ENCODE measurements at places on chromosomes 7 and 10.

GRCh38 chr7:5470816-5471215 lies 47.2 kb upstream of the TNRC18 start:
- no peak for DNase-seq

GRCh38 chr7:152366662-152367061 lies 69.1 kb downstream of the KMT2C start:
- peak; percentile 18 for DNase-seq

DNA sequence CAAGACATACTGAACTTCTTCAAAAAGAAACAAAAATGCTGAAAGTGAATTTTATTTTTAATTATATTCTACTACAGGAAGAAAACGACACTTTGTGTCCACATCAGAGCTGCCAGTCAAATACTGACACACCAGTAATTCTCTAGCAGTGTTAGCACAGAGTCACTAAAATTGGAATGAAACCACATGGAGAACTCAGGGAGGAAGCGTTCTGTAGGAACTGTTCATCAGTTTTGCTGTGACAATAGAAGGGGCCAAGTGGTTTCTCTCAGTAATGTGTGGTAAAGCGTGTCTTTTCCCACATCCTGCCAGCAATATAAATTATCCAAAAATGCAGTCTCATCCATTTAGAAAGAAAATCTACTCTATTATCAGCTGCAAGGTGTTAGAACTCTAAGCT lies 683.3 kb downstream of the GRM8 start:
- no peak for DNase-seq

GRCh38 chr7:54550471-54550870 lies 8.3 kb downstream of the VSTM2A start:
- DNase-seq: no peak

DNA sequence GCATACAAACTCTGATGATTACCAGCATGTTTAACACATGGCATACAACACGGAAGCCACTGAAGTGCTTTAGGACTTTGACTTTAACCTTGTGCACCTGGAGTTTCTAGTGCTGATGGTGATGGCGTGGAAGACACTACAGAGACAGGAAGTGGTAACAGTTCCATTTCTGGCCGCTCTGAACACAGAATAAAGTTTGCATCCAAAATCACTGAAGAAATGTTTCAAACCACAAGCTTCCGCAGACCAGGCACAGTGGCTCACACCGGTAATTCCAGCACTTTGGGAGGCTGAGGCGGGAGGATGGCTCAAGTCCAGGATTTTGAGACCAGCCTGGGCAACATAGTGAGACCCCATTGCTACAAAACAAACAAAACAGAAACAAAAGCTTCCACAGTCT lies 40.3 kb upstream of the TNPO3 start:
- no peak for DNase-seq

- no peak for DNase-seq
Observed at GRCh38 chr7:107712025-107712424, 31.9 kb upstream of the CBLL1 start.

DNA sequence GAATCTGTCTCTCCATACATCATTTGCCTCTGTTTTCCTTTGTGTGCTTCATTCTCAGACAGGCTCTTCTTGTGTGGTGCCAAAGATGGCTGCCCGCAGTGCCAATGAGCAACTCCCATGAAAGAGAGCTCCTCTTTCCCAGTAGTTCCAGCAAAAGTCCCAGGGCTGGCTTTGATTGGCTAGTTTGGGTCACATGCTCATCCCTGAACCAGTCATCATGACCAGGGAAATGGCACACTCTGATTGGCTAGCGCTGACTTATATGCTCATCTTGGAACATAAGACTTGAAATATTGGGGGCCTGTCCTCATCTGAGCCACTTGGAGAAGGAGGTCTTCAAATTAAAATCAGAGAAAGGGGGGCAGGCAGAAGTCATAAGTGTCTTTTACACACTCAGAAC lies 112.7 kb downstream of the CDH23 start:
- no peak for DNase-seq

DNA sequence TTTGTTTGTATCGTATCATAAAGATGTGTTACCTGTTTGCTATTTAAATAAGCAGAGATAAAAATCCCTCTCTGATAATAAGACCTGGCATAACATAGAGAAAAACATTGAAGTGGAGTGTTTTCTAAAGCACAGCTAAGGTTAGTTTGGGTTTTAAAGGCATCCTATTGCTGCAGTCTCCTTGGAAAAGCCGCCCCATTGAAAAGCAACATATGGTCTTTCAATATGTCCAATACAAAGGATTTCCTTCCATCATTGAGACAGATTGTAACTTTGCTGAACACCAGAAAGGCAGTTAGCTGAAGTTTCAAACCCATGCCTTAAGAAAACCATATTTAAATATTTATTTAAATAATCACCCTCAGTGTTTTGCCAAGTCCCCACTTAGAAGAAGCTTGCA lies 898.5 kb upstream of the KCND2 start:
- DNase-seq: no peak

DNA sequence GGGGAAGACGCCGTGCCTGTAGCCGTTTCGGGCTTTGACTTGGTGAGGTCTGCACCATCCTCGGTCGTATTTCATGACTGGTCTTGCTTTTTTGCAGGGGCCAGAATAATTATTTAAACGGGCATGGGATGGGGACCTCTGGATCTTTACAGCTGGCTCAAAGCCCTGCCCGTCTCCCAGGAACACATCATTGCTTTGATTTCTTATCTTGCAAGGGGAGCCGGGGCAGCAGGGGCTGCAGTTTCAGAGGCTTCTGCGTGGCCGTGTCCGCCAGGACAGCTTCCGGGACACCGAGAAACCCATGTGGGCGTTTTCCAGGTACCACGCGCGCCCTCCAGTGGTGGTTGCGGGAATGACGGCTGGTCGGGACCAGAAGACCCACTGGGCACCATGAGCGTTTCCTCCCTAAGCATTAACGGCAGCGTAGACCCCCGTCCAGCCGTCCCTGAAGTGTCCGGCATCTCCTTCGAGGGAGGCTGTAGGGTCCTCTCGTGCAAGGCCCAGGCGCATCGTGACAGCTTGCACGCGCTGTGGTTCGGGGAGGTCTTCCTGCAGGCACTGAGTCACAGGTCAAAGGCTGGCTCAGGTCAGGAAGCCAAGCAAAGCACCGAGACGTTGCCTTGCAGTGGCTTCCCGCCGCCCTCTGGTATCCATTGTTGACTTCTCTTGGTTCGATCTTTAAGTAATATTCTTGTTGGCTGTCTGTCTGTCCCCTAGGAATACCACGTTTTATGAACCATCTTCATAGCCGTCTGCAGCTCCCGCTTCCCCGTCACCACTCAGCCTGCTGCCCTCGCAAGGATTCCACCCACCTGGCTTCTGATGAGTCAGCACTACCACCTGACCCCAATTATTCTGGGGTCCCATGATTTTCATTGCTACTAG lies 16.2 kb upstream of the ZFAND2A start:
- DNase-seq: peak; percentile 70

- peak; percentile 84 for DNase-seq
Observed at GRCh38 chr7:130758429-130759056, 24.5 kb upstream of the KLF14 start.

DNA sequence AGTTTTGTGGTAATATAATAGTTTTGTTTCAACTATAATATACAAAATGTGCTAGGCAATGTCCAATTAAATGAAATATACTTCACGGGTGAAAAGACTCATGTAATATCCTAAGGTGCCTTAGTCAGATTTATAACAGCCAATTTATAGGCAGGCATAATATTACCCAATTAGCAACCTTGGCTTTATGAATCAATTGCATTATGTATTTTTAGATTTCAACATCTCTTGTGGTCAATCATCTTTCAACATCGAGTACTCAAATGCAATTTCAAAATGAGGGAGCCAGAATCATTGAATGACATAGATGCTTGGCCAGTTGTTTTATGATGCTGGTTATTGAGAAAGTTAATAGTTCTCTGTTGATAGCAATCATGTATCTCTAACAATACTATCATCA lies 110.3 kb upstream of the SP8 start:
- DNase-seq: no peak

- no peak for DNase-seq
Observed at GRCh38 chr7:143418681-143419458, 10.2 kb upstream of the EPHA1 start.

DNA sequence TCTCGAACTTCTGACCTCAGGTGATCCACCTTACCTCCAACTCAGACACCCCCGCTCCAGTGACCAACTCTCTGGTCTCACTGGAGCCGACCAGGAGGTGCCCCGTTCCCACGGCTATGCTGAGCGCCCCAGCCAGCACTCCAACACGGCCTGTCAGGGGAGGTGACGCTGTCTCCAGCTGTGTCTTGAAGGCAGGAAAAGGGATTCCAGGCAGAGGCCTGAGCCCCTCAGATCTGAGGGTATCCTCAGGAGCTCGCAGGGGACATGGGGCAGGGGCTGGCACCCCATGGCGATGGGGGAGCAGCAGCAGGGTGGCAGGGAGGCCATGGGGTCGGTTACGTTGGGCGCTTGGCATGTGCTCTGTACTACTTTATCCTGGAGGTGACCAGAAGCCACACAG lies 94.3 kb upstream of the RHEB start:
- no peak for DNase-seq

DNA sequence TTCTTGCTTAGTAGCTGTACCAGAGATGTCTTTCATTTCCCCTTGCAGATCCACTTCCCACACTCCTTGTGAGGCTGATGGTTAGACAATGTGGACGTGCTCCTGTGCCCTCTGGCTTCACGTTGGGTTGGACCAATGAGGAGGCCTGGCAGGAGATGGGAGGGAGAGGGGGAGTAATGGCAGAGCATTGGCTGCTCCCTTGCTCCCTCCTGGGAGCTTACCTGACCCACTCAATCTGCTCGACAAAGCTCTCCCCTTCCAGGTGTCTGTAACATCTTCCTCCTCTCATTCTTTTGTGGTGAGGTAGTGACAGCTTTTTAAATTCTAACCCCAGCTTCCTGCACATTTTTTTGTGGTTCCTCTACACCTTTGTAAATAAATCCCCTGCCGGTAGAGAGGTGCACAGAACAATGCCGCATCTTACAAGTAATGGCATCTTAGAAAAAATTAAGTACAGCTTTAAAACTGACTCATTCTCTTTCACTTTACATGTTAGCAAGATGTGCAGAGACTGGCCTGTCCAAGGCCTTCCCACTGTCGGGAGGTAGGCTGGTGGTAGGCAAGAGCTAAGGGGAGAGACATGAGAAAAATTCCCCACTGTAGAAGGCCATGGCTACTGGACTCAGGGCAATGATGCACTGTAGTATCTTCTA lies 134.3 kb downstream of the HTR7 start:
- DNase-seq: no peak

DNA sequence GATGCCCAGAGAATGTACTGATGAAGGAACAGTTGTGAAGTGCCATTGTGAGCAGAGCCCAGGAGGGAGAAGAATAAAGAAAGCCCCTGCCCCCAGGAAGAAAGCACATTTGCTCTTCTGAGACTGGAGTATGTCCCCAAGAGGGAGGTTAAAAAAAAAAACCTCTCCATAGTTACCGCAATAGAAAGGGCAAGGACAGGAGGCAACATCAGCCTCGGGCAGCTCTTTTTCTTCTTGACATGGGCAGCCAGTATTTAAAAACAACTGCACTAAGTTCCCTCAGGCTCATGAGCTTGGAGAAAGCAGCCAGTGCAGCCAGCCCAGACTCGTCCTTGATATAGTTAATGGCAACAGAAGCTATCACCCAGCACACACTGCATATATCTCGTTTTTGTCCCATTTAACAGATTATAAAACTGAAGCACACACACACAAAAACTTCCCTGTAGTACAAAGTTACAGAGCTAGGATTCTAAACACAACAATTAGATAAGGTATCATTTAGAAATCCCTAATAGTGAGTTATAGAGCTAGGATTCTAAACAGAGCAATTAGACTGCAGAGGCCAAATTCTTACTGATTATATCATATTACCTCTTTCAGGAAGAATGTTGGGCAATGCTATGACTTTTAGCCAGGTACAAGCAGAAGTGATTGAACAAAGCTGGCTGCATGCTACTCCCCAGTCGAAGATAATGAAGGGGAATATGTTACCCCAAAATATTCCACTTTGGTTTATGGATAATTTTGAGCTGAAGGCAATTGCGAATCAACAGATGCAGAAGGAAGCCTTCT lies 823.5 kb downstream of the GRID1 start:
- DNase-seq: no peak

DNA sequence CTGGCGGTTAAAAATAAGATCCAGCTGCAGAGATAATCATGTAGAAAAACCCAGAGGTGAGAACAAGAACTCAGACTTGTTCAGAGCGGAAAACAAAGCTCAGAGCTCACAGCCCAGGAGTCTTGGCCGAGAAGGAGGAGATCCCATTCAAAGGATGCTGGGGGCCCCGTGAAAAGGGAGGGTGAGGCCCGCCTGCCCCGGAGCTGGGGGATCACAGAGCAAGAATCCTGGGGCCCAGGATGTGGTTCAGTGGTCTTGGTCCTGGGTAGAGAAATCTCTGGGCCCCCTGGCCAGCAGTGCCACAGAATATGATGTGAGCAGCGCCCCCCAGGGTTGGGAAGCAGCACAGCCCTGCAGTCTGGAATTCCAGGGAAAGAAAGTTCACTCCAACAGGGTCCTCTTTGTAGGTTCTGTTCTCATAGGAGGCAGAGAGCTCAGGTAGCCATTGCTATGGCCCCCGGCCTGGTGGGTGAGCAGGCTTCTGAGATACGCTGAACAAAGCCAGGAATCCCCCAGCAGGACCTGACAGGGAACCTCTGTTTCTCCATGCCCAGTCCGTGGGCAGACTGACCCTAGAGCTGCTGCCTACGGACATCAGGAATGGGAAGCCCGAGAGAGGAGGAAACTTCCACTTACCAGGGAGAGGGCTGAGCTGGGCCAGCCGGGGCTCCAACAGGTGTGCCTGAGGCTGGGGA lies 77.7 kb upstream of the GNA12 start:
- no peak for DNase-seq

DNA sequence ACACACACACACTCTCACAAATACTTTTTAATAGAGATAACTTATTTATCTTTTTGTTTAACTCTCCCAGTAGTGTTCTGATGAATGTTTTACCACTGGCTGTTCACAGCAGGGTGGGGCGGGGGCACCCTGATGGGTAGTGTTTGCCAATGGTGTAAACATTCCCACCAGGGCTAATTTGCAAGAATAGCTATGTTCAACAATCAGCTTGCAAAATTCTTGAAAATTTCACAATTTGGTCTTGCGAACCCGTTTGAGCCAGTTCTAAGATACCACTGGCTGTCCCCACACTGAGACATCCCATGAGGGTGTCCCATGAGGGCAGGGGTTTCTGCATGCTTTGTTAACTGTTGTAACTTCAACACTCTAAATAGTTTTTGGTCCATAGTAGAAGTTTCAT lies 348.5 kb downstream of the CXCL12 start:
- DNase-seq: no peak

DNA sequence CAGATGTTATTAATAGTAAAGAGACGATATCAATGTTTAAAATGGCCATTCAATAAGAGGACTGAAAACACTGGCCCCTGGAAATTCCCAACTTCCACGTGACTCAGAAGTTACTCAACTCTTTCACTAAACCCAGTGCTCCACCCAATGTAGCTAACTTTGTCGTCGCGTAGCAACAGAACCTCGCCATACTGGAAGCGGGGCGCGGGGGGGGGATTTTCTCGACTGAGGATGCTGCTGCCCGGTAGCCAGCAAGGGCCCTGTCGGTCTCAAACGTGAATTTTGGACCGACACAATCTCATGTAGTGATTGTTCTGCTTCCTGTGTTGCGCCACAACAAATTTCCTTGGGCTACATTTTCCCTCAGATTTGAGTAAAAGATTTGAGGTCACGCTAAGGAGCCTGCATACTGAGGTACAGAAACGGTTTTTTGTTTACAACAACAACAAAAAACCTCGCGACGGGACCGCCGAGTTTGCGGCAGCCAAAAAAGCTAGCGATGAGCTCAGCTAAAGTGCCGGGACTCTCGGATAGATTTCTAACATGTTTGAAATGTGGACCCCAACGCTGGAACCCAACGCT lies 977 bp upstream of the SFR1 start:
- peak; percentile 98 for DNase-seq

- DNase-seq: no peak
Observed at GRCh38 chr10:43135064-43135463, 3.2 kb upstream of the CSGALNACT2 start.
